ENCODE measurements at places on chromosomes 1 and 21. TPM values are rescaled to one million over a fixed set of nuclear protein-coding genes. Genes with fewer than 3 reads are reported as not detected.

The HES2 gene
- not detected for total RNA-seq

The INSRR gene
- total RNA-seq = not detected

DNA sequence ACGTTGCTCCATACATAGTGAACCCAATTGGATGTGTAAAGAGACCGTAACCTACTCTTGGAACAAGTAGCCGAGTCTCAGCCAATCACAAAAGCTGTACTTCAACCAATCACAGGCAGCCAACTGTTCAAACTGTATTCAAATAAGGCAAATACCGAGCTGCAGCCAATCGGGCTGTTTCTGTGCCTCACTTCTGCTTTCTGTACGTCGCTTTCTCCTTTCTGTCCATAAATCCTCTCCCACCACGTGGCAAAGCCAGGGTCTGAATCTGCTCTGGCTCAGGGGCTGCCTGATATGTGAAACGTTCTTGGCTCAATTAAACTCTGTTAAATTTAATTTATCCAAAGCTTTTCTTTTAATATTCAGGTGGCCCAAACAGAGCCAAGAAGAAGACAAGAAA lies 210.3 kb downstream of the URB2 start:
- DNase-seq = no peak

GRCh38 chr1:85628791-85629531 lies 48.4 kb downstream of the CCN1 start:
- no peak for DNase-seq

DNA sequence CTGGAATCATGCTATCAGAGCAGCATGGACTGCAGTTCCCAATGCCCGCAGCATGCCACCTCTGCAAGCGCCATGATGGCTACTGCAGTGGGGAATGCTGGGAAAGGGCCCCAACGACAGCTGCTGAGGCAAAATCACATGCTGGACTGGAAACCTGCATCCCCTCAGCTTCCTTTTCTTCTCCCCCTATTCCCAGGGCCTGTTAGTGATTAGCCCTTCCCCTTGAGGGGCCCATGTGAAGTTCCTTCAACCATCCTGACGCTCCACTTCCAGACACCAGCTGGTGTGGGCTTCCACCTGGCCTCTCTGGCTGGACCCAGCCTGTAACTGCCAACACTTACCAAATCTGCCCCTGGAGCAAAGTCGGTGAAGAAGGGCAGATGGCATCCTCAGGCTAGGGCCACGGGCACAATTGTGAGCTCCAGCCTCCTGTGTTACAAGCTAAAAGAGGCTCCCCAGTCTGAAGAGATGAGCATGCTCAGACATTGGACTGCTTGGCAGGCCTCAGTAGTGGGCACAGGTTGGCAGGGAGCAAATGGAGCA lies 22.1 kb upstream of the SDC3 start:
- no peak for DNase-seq

- DNase-seq = no peak
Observed at GRCh38 chr1:37392051-37392450, 82.3 kb upstream of the ZC3H12A start.

DNA sequence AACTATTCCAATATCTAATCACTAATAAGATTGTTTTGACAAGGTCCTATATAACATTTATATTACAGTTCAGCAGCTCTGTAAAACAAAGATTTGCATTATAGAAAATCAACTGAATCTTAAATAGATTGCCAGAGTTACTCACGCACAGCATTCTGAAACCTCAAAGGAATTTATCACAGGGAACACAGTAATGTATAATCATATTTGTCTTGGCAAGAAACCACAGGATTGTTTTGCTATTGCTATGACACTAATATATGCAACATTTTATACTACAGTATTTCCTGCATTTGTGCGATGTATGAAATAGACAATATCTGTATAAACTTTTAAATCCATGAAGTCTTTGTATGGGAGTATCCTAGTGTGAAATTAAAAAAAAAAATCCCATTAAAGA lies 101.4 kb downstream of the PLPPR5 start:
- no peak for DNase-seq

- DNase-seq = no peak
Observed at GRCh38 chr1:88022516-88022915, 661.6 kb upstream of the PKN2 start.

- no peak for DNase-seq
Observed at GRCh38 chr1:51247022-51247421, 10.9 kb downstream of the RNF11 start.

DNA sequence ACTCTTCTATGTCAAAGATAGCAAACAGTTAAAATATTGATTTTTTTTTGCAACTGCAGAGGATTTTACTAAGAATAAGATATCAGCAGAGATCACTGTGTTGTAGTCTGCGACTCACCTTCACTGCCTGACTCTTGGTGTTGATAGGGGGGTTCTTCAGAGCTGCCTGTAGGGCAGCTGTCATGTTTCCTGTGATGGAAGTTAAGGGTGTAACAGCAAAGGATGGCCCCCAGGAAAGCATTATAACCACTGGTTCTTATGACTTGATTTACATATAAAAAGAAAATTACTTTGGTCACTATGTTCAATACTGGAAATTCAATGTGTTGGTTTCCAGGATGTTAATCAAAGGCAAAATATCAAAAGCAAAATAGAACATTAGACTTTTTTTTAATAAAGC lies 2.6 kb downstream of the ARPC5 start:
- no peak for DNase-seq

DNA sequence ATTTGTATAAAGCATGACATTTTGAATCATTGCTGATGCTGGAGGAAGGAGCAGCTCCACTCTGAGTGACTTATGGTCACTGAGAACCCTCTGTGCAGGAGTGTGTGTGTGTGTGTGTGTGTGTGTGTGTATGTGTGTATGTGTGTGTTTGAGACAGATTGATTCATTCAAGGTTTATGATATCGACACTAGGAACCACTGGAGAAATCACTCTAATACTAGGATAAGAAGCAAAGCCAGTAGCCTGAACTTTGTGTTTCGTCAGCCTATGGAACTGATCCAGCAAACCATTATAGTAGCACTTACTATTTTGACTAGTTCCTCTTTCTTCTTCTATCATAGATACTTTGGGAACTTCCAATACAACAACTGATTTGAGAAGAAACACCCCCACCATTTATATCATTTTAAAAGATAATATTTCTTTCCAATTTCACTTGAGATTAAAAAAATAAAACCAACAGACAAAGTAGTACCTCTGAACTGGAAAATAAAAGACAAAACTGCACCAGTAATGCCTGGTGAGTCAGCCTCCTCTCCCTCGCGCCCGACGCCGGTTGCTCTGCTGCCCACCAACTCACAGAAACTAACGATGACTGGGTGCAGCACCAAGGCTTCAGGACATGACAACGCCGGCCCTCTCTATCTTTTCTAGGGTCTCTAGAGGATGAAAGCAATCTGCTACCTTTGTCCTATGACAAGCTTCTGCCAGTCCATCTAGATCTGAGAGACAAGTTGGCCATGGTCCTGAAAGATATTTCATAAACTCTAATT lies 20.9 kb downstream of the SLAMF1 start:
- DNase-seq = no peak

- no peak for DNase-seq
Observed at GRCh38 chr1:1461721-1462317, 9.7 kb upstream of the ATAD3B start.
